ENCODE measurements at places on chromosomes 3 and 15.

DNA sequence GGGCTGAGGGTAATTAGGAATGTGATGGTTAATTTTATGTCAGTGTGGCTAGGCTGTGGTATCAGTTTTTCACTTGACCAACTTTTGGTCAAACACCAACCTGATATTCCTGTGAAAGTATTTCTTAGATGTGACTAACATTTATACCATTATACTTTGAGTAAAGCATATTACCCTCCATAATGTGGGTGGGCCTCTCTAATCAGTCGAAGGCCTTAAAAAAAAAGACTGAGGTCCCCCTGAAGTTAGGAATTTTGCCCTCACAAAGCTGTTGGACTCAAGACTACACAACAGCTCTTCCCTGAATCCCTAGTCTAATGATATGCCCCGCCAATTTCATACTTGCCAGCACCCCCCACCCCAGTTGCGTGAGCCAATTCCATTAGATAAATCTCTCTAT is 12.5 kb downstream of the SLMAP start:
- DNase-seq: no peak

DNA sequence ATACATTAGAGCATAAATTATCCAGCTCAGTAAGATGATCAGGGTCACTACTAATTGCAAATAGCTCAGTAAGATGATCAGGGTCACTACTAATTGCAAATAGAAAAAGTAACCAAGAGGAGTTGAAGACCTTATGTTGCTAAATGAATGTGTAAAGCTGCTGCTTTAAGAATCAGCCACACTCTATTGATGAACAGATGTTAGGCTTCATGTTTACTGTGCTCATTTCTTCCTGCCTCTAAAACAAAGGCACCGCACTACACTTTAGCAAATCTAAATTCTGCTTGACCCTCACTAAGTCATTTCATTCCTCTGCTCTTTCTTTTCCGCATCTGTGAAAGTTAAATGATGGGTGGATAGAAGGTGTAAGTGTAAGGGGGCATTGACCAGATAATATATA is 92.6 kb upstream of the PLSCR4 start:
- no peak for DNase-seq

DNA sequence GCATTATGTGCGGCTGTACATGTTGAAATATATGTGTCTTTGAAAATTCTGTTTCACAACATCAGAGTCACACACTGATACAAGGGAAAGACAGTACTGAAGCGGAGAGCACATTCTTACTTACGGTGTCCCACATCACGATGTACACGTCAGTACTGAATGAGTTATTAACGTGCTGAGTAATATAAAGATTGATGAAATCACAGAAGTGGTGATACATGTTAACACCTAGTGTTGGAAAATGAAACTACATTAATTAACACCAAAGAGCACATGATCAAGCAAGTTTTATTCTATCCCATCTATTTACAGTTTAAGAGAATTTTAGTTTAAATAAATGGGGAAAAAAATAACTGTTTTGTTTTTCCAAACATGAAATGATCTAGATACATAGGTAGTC is 15.6 kb downstream of the EOGT start:
- no peak for DNase-seq

DNA sequence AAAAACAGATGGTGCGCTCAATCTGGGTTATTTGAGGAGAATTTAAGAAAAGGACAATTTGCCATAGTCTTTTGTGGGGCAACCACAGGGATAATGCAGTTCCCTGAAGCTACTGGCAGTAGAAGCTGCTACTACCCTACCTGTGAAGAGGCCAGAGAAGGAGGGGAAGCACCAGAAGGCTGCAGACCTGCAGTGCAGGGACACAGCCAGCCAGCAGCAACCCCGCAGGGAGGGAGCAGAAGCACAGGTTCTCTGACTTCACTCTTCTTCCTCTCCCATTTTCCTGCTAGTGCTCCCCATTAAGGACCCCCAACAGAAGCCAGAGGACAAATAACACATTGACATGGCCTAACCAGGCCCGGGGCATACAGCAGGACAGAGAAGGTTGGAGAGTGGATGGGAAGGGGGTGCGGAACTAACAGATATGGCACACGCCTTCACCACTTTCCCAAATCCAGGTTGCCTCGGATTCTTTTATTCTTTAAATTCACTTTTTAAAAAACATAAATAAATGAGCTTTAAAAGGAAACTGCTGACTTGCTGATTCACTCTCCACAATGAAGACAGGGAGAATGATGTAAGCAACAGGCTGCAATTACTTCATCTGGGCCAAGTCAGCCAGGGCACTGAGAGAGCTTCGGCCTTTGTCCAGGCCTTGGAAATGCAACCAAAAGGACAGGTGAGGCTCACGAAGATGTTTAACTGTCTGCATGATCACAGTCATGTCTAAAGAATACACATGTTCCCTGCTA is 30.1 kb downstream of the POPDC2 start:
- no peak for DNase-seq

GRCh38 chr15:74635228-74635627 is 19.6 kb downstream of the CLK3 start:
- DNase-seq: peak; percentile 56

- no peak for DNase-seq
These were observed 101.6 kb upstream of the PRR23E start for GRCh38 chr3:127091376-127091775.

DNA sequence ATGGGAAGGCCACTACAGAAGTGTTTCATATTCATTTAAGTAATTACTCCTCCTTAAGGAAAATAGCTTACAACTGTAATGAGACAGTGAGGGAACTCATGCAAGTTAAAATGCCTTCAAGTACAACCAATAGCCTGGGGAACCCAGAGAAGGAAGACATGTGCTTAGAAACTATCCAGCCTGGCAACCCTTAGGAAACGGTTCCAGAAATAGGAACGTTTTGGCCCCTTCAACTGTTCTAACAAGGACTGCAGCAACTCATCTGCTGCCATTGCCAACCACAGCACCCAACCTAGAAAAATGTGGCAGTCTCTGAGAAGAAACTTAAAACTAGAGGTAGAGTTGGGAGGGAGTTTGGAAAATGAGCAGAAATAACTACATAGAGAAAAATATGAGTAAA is 147.5 kb upstream of the STRIT1 start:
- DNase-seq: no peak

GRCh38 chr3:103002425-103003176 is 567.8 kb downstream of the ZPLD1 start:
- no peak for DNase-seq

Measured in stimulated activated CD4-positive, alpha-beta T cell treated with anti-CD3 and anti-CD28 coated beads, Interleukin-1b, Interleukin-23, amount 100 ng/mL, for 1 hour (primary cell).